ENCODE measurements at places on chromosomes 6 and 20. TPM values are rescaled to one million over a fixed set of nuclear protein-coding genes. Genes with fewer than 3 reads are reported as not detected.
A peak's percentile ranks its signal among the peaks of the same experiment; 100 is the strongest.

TTBK1 gene
- total RNA-seq, result 0.08 TPM

GINS1 gene
- total RNA-seq, result 4.8 TPM

MOG gene
- total RNA-seq, result not detected

SPATA2 gene
- 7.1 TPM for total RNA-seq

HLA-DQB2 gene
- 1.5 TPM for total RNA-seq

MATN4 gene
- 0.23 TPM for total RNA-seq

TP53TG5 gene
- total RNA-seq, result 0.44 TPM

DNA sequence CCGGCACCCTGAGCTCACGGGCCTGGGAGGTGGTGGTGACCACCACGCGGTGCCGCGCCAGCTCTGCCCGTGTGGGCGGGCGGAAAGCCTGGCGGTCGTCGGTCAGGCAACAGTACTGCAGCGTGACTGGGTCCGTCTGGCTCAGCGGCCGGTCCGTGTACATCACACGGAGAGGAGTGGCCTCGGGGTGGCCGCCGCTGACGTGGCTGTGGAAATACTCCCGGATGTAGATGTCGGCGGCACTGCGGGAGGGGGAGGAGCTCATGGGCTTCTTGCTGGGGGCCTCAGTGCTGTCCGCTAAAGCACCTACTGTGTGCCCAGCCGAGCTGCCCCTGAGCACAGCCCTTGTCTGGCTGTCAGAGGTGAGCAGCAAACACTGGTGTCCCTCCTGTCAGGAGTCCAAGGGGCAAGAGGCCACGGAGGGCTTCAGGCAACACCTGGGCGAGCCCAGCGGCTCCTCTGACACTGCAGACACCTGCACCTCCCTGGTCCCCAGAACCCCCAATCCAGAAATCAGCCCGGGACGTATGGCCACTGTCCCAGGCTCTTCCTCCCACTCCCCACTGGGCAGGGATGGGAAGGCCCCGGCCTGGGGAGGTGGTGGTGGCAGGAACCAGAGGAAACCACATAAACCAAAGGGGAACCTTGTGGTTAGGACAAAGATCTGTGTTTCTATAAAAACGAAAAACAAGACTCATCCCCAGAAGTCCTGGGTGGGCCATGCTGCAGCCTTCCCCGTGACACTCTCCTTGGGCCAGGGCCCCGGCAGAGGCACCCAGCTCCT lies 6.5 kb downstream of the HELZ2 start:
- DNase-seq, result no peak
- peak overlapping the region; percentile 13 for H3K4me3 ChIP-seq
- H3K27ac ChIP-seq, result peak overlapping the region; percentile 68
- H3K36me3 ChIP-seq, result no peaks in the 10 kb centered on the region

DNA sequence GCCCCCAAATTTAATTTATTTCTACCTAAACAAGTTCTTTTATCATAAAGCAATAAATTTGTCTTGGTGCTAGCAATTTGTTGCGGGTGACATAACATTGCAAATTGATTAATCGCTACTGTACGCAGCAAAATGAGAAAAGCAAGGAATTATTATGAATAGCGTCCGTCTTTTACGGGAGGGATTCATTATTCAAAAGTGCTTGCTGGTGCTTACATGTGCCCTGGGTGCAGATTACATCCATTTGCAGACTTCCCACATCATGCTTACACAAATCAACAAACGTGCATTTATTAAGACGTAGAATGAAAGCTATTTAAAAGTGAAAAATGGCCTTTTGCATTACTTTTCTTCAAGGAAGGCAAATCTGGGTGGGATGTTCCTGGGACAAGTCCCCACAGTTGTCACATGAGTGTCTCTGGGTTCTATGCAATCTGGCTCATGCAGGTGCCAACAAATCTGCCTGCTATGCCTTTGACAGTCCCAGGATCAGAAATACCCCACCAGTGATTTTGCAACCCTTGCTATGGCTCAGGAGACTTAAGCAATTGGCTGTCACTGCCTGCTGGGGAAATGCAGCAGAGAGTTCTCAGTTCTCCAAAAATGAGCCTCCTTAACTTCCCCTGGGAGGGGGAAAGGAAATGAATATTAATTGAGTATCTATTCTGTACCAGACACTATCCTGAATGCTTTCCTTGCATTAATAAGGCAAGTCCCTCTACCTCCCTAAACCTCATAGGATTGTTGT lies 30.1 kb upstream of the MAFB start:
- H3K4me3 ChIP-seq, result no peak overlapping the region
- no peaks in the 10 kb centered on the region for H3K27me3 ChIP-seq
- no peak overlapping the region for H3K27ac ChIP-seq
- no peaks in the 10 kb centered on the region for H3K36me3 ChIP-seq

GRCh38 chr6:113848280-113848679 lies 8.9 kb upstream of the MARCKS start:
- H3K4me1 ChIP-seq, result no peaks in the 10 kb centered on the region
- H3K27me3 ChIP-seq, result no peaks in the 10 kb centered on the region
- H3K4me3 ChIP-seq, result no peak overlapping the region
- no peak overlapping the region for H3K27ac ChIP-seq
- no peaks in the 10 kb centered on the region for H3K36me3 ChIP-seq
- no peak for DNase-seq

- no peaks in the 10 kb centered on the region for H3K4me1 ChIP-seq
- no peak overlapping the region for H3K27ac ChIP-seq
- no peaks in the 10 kb centered on the region for H3K27me3 ChIP-seq
Observed at GRCh38 chr20:47653869-47654268, 131.4 kb downstream of the SULF2 start.

- H3K27me3 ChIP-seq, result no peaks in the 10 kb centered on the region
- H3K36me3 ChIP-seq, result no peaks in the 10 kb centered on the region
- peaks cover 8% of the 10 kb centered on the region for H3K4me1 ChIP-seq
- no peak overlapping the region for H3K27ac ChIP-seq
- no peak overlapping the region for H3K4me3 ChIP-seq
Observed at GRCh38 chr20:31815408-31816188, 3.6 kb upstream of the MYLK2 start.

GRCh38 chr6:110422444-110422822 lies 7.1 kb upstream of the DDO start:
- no peaks in the 10 kb centered on the region for H3K36me3 ChIP-seq
- H3K27me3 ChIP-seq, result no peaks in the 10 kb centered on the region
- DNase-seq, result no peak
- H3K4me1 ChIP-seq, result peaks cover 5% of the 10 kb centered on the region
- no peak overlapping the region for H3K4me3 ChIP-seq

- H3K4me1 ChIP-seq, result no peaks in the 10 kb centered on the region
- no peaks in the 10 kb centered on the region for H3K36me3 ChIP-seq
- DNase-seq, result no peak
- no peaks in the 10 kb centered on the region for H3K27me3 ChIP-seq
- H3K4me3 ChIP-seq, result no peak overlapping the region
- no peak overlapping the region for H3K27ac ChIP-seq
Observed at GRCh38 chr6:19873031-19873430, 35.9 kb downstream of the ID4 start.
